ENCODE measurements at places on chromosomes 4 and X. TPM values are rescaled to one million over a fixed set of nuclear protein-coding genes. Genes with fewer than 3 reads are reported as not detected.

The GPM6B gene
- 0.13 TPM for total RNA-seq

The MAGEH1 gene
- 21.3 TPM for total RNA-seq

The SSX3 gene
- total RNA-seq, result not detected

The TEC gene
- total RNA-seq, result 0.33 TPM

The CLNK gene
- total RNA-seq, result not detected

The CDKL2 gene
- 1.5 TPM for total RNA-seq

The CXCL3 gene
- total RNA-seq, result 1.6 TPM

The CT83 gene
- total RNA-seq, result not detected

The N4BP2 gene
- 4.2 TPM for total RNA-seq

The LEF1 gene
- total RNA-seq, result 9.5 TPM

The OTUD6A gene
- not detected for total RNA-seq

The PGRMC1 gene
- 158 TPM for total RNA-seq

The TEX13C gene
- total RNA-seq, result not detected

The F11 gene
- not detected for total RNA-seq

The STIM2 gene
- total RNA-seq, result 8.1 TPM

The VGLL1 gene
- not detected for total RNA-seq

The MAGEA9 gene
- not detected for total RNA-seq

The CLDN22 gene
- not detected for total RNA-seq

All from mesangial cell (primary cell).